ENCODE measurements at places on chromosomes 5 and 9.

- no peak for DNase-seq
Measured at GRCh38 chr5:103111468-103111867, 8.5 kb downstream of the GIN1 start.

DNA sequence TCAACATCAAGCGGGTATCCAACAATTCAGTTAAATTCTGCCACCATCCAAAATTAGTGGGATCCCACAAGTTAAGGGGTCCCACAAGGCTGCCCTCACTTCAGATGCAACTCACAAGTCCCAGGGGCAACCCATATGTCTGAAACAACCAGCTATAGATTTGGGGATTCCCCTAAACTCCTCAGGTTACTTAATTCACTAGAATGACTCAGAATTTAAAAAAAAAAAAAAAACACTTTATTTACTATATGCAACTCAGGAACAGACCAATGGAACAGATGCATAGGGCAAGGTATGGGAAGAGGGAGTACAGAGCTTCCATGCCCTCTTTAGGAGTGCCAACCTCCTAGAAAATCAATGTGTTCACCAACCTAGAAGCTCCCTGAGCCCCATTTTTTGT lies 15.1 kb downstream of the AUH start:
- no peak for DNase-seq

DNA sequence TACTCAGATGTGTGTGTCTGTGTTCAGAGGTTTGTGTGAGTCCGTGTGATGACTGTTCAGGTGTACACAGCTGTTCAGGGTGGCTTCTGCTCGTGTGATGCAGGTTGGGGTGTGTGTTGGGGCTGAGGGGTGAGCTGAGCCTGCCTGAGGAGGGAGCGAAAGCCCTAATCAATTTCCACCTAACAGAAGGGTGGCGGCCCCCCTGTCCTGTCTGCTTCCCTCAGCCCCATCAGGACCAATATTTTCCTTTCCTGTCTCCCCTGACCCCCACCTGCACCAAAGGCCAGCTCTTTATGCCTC lies 30.2 kb downstream of the LHX2 start:
- DNase-seq = no peak

DNA sequence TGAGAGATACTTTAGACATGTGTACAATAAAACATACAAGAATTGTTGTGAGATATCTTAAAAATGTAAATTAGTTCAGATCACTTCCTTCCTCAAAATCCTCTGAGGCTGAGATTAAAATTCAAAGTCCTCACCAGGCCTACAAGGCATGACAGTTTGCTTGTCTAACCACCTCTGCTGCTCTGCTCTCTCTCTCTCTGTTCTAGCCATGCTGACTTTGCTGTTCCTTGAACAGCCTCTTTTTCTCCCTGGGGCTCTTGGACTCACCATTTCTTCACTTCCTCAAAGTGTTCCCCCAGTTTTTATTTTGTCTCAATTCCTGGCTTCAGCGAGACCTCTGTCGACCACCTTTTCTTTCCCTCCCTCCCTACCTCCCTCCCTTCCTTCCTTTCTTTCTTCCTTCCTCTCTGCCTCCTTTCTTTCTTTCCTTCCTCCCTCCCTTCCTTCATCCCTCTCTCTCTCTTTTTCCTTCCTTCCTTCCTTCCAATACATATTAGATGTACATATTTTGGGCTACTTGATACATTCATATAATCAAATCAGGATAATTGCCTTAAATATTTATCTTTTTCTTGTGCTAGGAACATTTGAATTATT lies 27.0 kb downstream of the CATSPER3 start:
- DNase-seq = no peak

- no peak for DNase-seq
Measured at GRCh38 chr5:150001660-150002486, 1.3 kb downstream of the HMGXB3 start.

- DNase-seq = no peak
Measured at GRCh38 chr5:141598391-141599345, 20.1 kb downstream of the DIAPH1 start.

DNA sequence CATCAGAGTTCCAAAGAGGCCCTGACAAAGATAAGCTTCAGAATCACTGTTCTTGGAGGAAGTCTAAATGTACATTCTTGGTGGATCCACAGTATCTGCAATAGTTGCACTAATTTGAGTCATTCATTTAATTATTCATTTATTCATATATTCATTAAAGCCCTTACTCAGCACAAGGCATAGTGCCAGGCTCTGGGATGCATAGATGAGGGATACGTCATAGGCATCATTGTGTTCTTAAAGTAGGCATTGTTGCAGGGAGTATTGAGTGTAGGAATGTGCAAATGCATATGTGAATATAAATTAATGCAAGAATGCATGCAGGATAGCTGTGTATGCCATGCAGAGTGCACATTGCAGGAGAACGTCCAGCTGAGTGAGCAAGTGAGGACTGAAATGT lies 100.7 kb downstream of the DRD1 start:
- no peak for DNase-seq
